ENCODE measurements at places on chromosomes 7 and 10.

DNA sequence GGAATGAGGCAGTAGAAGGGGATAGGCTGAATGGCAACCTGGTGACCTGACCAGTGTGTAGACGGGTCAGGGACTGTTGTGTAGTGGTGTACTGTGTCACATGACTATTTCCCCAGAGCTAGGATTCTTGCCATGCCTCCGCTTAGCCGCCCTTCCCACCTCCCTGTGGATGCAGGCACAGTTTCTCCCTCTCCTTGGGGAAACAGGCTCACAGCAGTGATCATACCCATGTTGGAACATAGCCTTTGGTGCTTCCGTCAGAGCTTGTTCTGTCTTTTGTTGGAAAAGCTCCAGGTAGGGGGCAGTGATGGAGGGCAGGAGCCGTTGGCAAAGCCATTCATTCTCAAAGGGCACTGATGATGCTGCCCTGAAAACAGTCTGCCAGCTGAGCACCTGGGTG lies 44.3 kb downstream of the OGDH start:
- H3K4me1 ChIP-seq, result no peaks in the 10 kb centered on the region
- peaks cover 55% of the 10 kb centered on the region for H3K36me3 ChIP-seq
- no peak overlapping the region for H3K4me3 ChIP-seq
- H3K27me3 ChIP-seq, result no peaks in the 10 kb centered on the region
- DNase-seq, result no peak

DNA sequence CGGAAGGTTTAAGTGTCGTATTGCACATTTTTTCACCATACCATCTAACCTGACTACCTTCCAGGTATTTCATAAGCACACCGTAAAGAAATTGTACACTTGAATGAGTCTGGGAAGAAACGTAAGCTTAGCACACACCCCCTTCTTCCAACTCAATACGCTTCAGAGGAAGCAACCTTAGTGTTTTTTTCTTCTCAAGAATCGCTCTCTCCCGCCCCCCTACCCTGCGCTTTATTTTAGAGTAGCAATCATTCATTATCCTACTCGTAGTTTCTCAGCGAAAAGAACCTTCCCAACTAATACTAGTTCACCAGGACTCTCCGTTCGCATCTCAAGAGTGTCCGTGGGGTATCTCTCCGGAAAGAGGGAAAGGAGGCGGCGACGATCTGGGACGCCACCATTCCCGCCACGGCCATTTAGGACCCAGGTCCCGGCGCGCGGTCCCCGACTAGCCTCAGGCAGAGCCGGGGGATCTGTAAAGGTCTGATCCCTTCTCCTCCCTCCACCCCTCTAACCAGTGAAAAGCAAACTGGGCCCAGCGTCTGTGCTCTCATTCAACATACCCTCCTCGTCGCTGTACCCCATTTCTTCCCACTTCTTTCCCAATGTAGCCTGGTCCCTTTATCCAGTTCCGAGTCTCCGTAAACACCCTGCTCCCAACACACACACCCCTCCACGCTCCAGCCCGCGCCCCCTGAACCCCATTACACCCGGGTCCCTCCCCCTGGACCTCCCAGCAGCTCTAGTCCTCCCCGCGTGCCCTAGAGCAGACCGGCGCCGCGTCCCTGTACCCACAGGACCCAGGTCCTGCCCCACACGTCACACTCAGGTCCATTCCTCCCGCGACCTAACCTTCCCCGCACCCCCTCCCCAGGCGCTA lies 16.0 kb downstream of the MYOZ1 start:
- H3K4me1 ChIP-seq, result peaks cover 17% of the 10 kb centered on the region
- no peaks in the 10 kb centered on the region for H3K27me3 ChIP-seq
- DNase-seq, result no peak
- H3K4me3 ChIP-seq, result peak overlapping the region; percentile 86
- peak overlapping the region; percentile 97 for H3K27ac ChIP-seq

- H3K27ac ChIP-seq, result no peak overlapping the region
- H3K36me3 ChIP-seq, result peaks cover 9% of the 10 kb centered on the region
- peaks cover 44% of the 10 kb centered on the region for H3K27me3 ChIP-seq
- peaks cover 4% of the 10 kb centered on the region for H3K4me1 ChIP-seq
Measured at GRCh38 chr10:132187430-132188138, 836 bp downstream of the DPYSL4 start.

- no peaks in the 10 kb centered on the region for H3K36me3 ChIP-seq
Measured at GRCh38 chr10:24209946-24210491, 1.1 kb downstream of the KIAA1217 start.

GRCh38 chr10:70771311-70772194 lies 13.6 kb downstream of the TBATA start:
- DNase-seq, result no peak
- no peak overlapping the region for H3K27ac ChIP-seq
- H3K27me3 ChIP-seq, result no peaks in the 10 kb centered on the region

DNA sequence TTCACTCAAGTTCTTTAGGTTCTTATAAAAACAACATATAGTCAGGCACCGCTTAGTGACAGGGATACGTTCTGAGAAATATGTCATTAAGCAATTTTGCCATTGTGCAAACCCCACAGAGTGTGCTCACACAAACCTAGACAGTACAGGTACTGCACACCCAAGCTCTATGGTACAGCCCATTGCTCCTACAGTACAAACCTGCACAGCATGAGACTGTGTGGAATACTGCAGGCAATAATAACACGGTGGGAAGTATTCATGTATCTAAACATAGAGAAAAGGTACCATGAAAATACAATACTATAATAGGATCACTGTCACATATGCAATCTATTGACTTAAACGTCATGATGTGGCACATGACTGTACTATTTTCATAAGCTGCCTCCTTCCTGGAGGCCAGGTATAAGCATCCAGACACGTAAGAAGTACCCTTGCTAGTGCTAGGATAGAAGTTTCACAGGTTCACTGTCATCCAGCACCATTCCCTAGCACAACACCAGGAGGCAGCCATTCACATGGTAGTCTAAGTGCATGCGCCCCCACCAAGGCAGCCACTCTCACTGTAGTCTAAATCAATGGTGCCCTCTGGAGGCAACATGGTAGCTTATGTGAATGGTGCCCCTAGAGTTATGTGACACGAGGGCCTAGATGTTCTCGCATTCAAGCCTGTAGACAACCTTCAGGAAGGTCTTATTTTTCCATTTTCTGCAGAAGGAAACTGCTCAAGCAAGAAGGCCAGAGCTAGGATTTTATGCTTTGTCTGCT lies 98.5 kb downstream of the ARHGAP22 start:
- H3K27ac ChIP-seq, result no peak overlapping the region
- no peaks in the 10 kb centered on the region for H3K36me3 ChIP-seq
- no peak overlapping the region for H3K4me3 ChIP-seq
- H3K27me3 ChIP-seq, result peaks cover 34% of the 10 kb centered on the region

- peaks cover 5% of the 10 kb centered on the region for H3K36me3 ChIP-seq
- peaks cover 45% of the 10 kb centered on the region for H3K4me1 ChIP-seq
- no peaks in the 10 kb centered on the region for H3K27me3 ChIP-seq
- no peak for DNase-seq
- no peak overlapping the region for H3K4me3 ChIP-seq
Measured at GRCh38 chr7:151853896-151854719, 22.8 kb downstream of the PRKAG2 start.

DNA sequence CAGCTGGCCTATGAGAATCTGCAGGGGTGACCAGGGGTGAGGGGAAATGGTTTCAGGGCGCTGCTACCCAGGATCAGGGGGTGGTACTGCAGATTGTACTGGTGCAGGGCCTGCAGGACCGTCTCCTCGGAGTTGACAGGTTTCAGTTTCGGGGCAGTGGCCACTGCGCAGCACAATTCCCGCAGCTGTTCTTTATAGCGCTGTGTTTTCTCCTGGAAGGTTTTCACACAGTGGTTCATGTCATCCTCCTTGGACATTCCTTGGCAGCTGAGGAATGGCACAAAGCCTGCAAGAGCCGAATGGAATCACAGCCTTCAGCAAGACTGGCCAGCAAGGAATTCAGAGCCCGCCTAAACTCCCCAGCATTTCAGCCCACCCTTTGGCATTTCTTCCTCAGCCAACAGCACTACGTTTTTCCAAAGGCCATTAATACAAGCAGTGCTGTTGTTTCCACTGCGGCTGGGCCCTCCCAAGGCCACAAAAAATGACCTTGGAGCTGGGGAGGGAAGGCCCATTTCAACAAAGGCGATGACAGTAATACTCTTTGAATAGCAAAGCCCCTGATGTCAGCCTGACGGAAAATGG lies 44.9 kb downstream of the PNLIPRP2 start:
- no peak overlapping the region for H3K27ac ChIP-seq
- H3K36me3 ChIP-seq, result no peaks in the 10 kb centered on the region
- no peak overlapping the region for H3K4me3 ChIP-seq
- no peak for DNase-seq
- H3K4me1 ChIP-seq, result no peaks in the 10 kb centered on the region

GRCh38 chr10:70589762-70590654 lies 12.5 kb downstream of the PRF1 start:
- no peak for DNase-seq
- H3K4me1 ChIP-seq, result peaks cover 49% of the 10 kb centered on the region

- peaks cover 22% of the 10 kb centered on the region for H3K36me3 ChIP-seq
- H3K27ac ChIP-seq, result no peak overlapping the region
- peaks cover 10% of the 10 kb centered on the region for H3K4me1 ChIP-seq
- no peaks in the 10 kb centered on the region for H3K27me3 ChIP-seq
- no peak for DNase-seq
- H3K4me3 ChIP-seq, result no peak overlapping the region
Measured at GRCh38 chr7:87853237-87853864, 22.8 kb downstream of the SLC25A40 start.

DNA sequence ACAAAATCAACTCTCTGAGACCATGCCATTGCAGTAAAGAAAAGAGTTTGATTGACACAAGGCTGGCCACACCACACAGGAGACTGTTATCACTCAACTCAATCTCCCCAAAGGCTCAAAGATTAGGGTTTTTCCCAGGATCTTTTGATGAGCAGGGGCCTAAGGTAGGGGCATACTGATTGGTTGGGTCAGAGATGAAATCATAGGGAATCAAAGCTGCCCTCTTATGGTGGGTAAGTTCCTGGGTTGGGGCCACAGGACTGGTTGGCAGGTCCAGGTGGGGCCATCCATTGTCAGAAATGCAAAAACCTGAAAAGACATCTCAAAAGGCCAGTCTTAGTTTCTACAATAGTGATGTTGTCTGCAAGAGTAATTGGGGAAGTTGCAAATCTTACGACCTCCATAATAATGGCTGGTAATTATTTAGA lies 91.6 kb downstream of the AKR1D1 start:
- peaks cover 32% of the 10 kb centered on the region for H3K27me3 ChIP-seq
- H3K36me3 ChIP-seq, result peaks cover 3% of the 10 kb centered on the region
- H3K4me1 ChIP-seq, result no peaks in the 10 kb centered on the region
- H3K4me3 ChIP-seq, result no peak overlapping the region
- no peak overlapping the region for H3K27ac ChIP-seq

DNA sequence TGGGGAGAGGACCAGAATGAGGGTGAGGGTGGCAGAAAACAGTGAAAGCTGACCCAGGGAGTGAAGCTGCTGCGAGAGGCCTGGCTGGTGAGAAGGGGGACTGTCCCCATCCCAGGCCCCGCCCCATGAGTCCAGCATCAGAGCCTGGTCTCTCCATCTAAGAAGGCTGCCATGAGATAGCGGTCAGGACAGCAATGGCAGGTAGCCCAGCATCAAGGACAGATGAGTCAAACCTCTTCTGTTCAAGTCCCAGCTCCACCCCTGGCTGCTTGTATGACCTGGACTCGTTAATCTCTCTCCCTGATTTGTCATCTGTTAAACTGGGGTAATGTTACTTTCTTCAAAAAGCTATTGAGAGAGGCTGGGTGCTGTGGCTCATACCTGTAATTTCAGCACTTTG lies 22.2 kb downstream of the GPNMB start:
- no peak overlapping the region for H3K27ac ChIP-seq
- H3K4me1 ChIP-seq, result peaks cover 9% of the 10 kb centered on the region
- peaks cover 36% of the 10 kb centered on the region for H3K27me3 ChIP-seq
- H3K4me3 ChIP-seq, result no peak overlapping the region
- no peaks in the 10 kb centered on the region for H3K36me3 ChIP-seq

DNA sequence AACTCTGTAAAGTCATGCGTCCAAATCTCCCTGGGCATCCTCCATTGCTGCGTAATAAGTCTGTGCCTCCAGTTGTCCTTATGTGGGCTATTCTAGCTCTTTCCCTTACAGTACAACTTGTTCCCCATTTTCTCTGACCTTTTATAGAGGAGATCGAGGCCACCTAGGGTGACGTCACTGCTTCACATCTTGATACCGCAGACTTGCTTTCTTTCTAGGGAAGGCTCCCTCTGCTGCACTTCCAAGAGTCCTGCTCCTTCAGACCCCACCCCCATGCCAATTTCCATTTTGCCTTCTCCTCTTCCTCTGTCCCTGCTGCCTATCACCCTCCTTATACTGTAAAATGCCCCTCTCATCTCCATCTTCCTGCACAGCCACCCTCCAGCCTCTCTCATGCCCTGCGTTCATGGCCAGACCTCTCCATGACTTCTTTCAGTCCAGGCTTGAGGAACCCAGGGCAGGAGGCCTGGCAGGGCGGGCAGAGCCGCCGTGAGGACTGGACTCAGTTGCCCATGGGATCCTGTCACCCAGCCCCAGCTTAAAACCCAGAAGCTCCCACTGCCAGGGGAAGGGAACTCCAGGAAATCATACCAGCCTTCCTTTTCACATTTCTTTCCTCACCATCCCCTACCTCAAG lies 57.5 kb downstream of the CAMK1D start:
- no peak for DNase-seq
- no peaks in the 10 kb centered on the region for H3K27me3 ChIP-seq

GRCh38 chr10:59595593-59595992 lies 114.1 kb downstream of the SLC16A9 start:
- H3K4me1 ChIP-seq, result no peaks in the 10 kb centered on the region
- peaks cover 51% of the 10 kb centered on the region for H3K27me3 ChIP-seq
- DNase-seq, result no peak
- peaks cover 3% of the 10 kb centered on the region for H3K36me3 ChIP-seq

- H3K4me1 ChIP-seq, result peaks cover 3% of the 10 kb centered on the region
- peak overlapping the region; percentile 23 for H3K27ac ChIP-seq
- peaks cover 18% of the 10 kb centered on the region for H3K36me3 ChIP-seq
- H3K27me3 ChIP-seq, result no peaks in the 10 kb centered on the region
Measured at GRCh38 chr10:43380610-43381222, 9.3 kb downstream of the FXYD4 start.

DNA sequence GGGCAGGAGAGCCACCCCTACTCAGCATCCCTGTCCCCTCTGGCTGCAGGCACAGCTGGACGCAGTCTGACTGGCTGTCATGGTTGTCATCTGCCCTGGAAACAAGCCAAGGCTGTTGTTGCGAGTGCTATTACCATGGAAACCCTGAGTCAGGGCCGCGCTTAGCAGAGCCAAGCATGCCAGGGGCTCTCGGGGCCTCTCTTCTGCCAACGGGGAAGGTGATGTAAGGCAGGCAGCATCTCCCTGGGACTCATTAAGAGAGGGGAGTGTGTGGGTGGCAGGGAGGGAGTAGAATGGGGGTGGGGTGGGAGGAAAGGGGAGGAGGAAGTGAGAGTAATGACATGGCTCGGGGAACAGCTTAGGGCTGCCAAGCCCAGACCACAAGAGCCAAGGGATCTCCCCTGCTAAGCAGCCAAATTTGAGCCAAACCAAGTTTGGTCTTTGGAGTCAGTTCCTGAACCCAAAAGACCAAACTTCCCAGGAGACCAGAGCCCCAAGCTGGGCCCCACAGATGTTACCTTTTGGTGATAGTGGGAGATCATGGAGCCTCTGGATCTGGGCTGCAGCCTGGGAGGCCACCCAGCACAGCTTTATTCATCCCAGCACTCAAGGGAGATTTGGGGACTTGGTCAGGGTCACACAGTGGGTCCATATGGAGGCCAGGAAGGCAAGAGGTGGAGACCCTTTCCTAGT lies 67.6 kb downstream of the TMEM130 start:
- H3K36me3 ChIP-seq, result peaks cover 5% of the 10 kb centered on the region
- no peaks in the 10 kb centered on the region for H3K4me1 ChIP-seq
- H3K27ac ChIP-seq, result no peak overlapping the region
- H3K27me3 ChIP-seq, result peaks cover 35% of the 10 kb centered on the region

GRCh38 chr10:74297389-74298080 lies 146.5 kb downstream of the ADK start:
- no peak overlapping the region for H3K4me3 ChIP-seq
- H3K4me1 ChIP-seq, result peaks cover 13% of the 10 kb centered on the region
- no peak for DNase-seq
- no peaks in the 10 kb centered on the region for H3K27me3 ChIP-seq
- H3K27ac ChIP-seq, result no peak overlapping the region
- peaks cover 6% of the 10 kb centered on the region for H3K36me3 ChIP-seq

Data from effector memory CD8-positive, alpha-beta T cell (primary cell).